ENCODE measurements at places on chromosomes 2 and 18.

- no peak for DNase-seq
Observed at GRCh38 chr2:214401580-214401979, 9.3 kb upstream of the VWC2L start.

DNA sequence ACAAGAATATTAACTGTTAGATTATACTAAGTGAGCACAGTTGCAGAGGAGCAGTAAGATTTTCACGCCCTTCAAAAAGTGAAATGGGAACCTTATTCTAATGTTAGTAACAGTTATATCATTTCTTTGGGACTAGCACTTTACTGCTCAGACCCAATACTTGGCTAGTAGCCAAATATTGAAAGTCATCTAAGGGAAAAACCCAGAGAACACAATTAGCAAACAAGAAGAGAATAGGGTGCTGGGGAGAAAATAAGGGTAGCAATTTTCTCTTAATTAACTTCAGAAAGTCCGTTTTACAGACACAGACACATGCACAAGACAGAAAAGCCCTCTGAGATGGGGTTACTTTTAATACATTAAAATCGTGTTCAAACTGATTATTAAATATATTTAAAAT is 71.8 kb downstream of the ID2 start:
- DNase-seq, result no peak

- no peak for DNase-seq
Observed at GRCh38 chr18:3590096-3590630, 140.2 kb downstream of the TGIF1 start.

- no peak for DNase-seq
Observed at GRCh38 chr2:46216213-46216612, 81.0 kb upstream of the EPAS1 start.

GRCh38 chr2:161172901-161173540 is 12.8 kb downstream of the TANK start:
- no peak for DNase-seq

GRCh38 chr2:200689115-200689514 is 103.3 kb downstream of the AOX1 start:
- no peak for DNase-seq

DNA sequence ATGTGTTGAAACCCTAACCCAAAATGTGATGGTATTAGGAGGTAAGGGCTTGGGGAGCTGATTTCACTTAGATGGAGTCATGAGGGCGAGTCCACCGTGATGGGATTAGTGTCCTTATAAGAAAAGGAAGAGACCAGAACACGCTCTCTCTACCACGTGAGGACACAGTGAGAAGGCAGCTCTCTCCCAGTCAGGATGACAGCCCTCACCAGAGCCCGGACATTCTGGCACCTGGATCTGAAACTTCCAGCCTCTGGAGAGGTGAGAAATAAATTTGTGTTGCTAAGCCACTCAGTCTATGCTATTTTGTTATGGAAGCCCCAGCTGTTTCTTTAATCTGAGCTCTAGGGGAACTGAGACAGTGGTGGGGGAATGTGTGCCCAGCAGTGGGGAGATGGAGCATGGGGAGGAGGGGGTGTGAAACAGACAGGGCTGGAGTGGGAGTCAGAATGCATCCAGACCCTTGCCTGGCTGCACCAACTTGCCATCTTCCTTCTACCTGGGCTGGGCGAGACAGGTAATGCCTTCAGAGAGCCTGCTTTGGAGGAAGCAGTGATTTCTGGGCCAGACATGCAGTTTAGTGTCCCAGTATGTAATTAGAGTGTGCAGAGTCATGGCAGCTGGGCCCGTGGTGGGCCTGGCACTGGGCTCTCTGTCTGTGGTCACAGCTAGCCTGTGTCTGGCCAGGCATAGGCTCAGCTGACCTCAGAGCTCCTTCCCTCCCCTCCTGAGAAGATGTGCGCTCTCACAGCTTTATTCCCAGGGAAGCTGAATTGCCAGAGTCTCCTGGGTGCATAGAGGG is 38.1 kb downstream of the RHOB start:
- DNase-seq, result no peak

DNA sequence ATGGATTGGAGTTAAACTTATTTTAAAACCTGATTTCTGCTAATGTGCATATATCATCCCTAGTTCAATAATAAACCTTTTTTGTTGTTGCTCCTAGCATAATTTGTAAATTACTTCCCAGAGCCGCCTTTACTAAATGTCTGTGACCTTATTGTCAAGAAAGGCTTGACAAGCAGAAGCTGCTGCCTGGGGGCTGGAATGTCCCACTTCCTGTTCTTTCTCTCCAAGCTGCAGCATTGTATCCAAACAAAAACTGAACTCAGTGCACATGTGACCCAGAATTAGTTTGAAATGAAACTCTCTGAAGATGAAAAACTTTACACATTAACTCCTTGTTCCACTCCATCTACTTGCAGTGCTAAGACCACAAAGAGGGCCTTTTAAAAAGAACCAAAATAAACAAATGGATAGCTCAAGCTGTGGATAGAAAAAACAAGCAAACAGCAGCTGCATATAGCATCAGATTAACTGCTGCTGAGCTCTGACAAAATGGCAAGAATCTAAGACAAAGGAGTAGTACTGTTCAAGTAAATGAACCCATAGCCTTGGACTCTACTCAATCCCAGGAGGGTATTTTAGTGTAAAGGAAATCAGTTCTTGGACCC is 99.8 kb upstream of the NEUROD1 start:
- no peak for DNase-seq

DNA sequence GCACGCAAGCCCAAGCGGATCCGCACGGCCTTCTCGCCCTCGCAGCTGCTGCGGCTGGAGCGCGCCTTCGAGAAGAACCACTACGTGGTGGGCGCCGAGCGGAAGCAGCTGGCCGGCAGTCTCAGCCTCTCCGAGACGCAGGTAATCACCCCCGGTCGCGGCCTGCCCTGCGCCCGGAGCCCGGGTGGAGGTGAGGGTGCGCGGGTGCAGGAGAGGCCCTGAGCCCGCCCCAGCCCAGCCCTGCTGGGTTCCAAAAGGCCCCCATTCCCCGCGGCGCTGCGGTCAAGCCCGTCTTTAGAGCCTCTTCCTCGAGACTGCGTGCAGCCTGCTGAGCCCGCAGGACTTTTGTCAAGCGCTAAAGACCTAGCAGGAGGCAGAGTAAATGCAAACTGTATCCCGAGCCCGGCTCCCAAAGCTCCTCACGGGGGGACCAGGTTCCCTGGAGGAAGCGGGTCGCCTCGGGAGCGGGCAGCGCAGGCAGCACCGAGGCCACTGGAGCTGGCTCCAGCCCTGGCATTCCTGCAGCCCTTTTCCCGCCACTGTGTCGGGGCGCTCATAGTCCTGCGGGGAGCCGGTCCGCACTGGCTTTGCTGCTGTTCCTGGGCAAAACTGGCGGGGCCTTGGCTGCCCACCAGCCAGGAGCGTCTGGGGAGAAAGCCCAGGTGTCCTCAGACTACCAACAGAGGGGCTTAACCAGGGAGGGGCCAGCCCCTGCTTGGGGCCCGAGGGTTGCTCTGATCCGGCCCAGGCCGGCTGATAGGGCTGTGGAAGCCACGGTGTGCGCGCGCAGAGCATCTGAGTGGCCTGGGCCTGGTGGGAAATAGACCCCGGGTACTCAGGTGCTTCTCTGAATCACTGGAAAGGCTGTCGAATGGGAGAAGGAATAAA is 7.3 kb downstream of the EMX1 start:
- no peak for DNase-seq

DNA sequence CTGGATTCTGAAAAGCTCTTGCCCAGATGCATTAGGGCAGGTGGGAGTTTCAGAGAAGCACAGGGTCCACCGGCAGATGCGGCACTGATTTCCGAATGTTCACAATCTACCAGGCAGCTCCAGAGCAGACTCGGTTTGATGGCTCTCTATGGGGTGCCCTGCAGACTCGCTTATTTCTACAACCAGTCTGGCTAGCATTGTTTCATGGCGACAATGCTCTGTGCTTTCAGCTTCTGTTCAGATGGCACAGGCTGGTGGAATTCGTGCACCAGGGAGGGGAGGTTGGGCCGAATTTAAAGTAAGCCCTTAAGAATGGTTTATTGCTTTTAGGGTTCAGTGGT is 9.9 kb downstream of the MYT1L start:
- no peak for DNase-seq

- no peak for DNase-seq
Observed at GRCh38 chr18:72674710-72675109, 130.6 kb upstream of the CBLN2 start.

- no peak for DNase-seq
Observed at GRCh38 chr18:29378651-29379136, 1201.8 kb upstream of the CDH2 start.

DNA sequence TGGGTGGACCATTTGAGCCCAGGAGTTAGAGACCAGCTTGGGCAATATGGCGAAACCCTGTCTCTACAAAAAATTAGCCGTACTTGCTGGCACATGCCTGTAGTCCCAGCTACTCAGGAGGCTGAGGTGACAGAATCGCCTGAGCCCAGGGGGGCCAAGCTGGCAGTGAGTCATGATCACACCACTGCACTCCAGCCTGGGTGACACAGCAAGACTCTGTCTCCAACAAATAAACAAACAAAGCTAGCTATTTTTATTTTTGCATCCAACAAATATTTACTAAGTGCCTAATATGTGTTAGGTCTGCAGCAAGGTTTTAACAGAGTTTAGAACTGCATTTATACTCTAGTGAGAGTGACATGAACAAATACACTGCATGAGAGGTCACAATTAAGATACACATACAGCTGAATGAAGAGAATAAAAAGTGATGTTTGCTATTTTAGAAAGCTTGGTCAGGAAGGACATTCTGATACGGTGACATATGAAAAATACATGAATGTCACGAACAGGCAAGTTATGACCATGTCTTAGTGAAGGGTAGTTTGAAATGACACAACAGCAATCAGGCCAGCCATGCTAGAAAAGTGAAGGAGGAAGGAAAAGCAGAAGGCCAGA is 83.2 kb upstream of the FRZB start:
- DNase-seq, result no peak

DNA sequence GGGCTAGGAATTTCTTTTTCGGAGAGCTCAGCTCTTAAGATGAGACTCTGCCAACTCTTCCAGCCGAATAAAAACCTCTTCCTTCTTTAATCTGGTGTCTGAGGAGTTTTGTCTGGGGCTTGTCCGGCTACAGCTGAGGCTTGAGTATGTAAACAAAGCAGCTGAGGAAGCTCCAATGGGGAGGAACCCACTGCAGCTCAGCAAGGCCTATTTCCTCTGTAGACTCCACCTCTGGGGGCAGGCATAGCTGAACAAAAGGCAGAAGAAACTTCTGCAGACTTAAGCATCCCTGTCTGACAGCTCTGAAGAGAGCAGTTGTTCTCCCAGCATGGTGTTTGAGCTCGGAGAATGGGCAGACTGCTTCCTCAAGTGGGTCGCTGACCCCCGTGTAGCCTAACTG is 838.7 kb downstream of the CCDC85A start:
- no peak for DNase-seq

DNA sequence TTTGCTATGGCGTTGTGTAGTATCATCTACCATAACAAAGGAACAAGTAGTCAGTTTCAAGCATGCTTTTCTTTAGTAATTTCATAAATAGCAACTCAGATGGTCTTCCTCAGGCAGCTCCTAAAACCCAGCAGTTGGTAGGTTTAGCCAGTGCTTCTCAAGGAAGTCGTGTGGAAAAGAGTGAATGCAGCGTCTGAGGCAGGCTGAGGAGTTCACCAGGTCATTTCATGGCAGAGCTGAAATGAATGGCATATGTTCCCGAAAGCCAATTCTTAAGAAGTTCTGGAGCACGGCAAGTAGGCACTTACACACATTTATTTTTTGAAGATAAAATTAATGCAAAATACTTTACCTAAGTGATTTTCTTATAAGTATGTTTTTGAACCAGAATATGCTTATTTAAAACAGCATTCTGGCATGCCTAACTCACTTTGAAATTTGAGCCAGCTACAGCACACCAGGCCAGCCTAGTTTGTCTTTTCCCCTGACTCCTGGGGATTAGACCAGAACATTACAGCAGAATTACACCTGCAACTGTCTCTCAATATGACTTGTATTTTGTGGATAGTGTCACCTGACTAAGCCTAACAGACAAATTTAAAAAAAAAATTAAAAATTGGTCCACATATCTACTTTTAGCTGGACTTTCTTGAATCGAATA is 62.2 kb downstream of the OSBPL6 start:
- no peak for DNase-seq

DNA sequence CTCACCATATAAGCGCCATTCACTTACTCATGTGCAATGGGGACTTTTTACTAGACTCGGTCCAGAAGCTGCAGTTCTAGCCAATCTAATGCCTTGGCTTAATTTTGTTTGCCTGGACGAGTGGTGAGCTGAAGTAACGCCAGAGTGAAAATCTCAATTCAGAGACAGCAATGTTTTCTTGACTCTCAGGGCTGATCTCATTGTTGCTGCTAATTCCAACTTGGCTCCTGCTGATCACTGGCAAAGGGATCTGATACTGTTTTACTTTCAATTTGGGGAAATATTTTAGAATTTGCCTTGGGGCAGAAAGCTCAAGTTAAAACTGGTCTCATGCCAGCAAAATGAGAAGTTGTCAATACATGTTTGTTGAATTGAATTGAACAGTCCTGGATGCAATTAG is 906.6 kb upstream of the CDH2 start:
- no peak for DNase-seq

GRCh38 chr2:236125541-236125940 is 42.6 kb downstream of the GBX2 start:
- DNase-seq, result no peak

GRCh38 chr2:15711126-15711860 is 119.6 kb downstream of the DDX1 start:
- no peak for DNase-seq

- no peak for DNase-seq
Observed at GRCh38 chr2:133573491-133574162, 5.4 kb upstream of the NCKAP5 start.

DNA sequence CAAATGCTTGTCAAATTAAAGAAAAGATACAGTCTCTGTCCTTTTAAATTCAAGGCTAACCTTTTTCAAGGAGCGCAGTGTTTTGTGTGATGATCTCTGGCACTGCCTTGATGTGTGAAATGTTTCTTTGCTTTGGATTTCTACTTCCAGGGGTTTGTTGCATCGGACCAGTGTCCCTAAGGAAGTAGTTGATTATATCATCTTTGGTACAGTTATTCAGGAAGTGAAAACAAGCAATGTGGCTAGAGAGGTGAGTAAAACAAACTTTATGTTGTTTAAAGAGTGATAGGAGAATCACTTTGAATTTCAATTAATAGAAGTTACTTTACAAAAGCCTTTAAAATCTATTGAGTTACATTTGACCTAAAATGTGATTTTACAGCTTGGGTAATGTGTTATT is 28.8 kb downstream of the HADHB start:
- DNase-seq, result no peak

DNA sequence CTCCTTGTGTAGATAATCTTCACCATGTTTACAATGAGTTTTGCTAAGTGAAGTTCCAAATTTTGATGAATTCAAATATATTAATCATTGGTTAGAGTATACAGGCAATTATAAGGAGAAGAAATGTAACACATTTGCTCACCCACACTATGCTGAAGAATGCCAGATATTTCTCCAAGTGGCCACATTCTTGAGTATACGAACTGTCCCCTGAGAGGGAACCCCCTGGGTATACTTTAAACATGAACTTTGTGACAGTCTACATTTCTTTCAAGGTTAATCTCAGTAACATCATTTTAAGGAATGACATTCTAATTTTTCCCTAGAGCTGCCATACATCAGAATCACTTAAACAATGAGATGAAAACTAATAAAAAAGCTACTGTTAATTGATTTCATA is 39.8 kb upstream of the CDKL4 start:
- no peak for DNase-seq

DNA sequence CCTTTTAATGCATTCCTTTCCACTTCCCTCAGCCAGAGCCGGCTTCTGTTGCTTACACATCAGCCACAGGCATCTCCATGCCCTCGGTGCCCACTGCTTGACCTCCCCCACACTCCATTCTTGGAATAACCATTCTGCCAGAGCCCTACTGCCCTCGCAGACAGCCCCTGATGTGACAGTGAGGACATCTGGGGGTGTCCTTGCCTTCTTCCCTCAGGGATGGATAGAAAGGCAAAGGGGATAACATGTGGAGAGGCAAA is 6.4 kb upstream of the NPPC start:
- DNase-seq, result no peak

All from CD4-positive, alpha-beta memory T cell (primary cell).